ENCODE measurements at places on chromosomes 2 and 18. TPM values are rescaled to one million over a fixed set of nuclear protein-coding genes. Genes with fewer than 3 reads are reported as not detected.

Gene RAB17
- not detected for total RNA-seq

Gene AFG3L2
- total RNA-seq, result 33.1 TPM

Gene PLGLB1
- total RNA-seq, result 17.8 TPM

Gene NEU2
- total RNA-seq, result not detected

Gene TOGARAM2
- total RNA-seq, result 2.7 TPM

GRCh38 chr2:118032169-118033013 lies 18.5 kb upstream of the CCDC93 start:
- H3K27ac ChIP-seq, result no peak overlapping the region
- peak; percentile 32 for DNase-seq
- H3K36me3 ChIP-seq, result no peaks in the 10 kb centered on the region
- no peak overlapping the region for H3K4me3 ChIP-seq
- H3K4me1 ChIP-seq, result no peaks in the 10 kb centered on the region
- H3K27me3 ChIP-seq, result peaks cover 9% of the 10 kb centered on the region

DNA sequence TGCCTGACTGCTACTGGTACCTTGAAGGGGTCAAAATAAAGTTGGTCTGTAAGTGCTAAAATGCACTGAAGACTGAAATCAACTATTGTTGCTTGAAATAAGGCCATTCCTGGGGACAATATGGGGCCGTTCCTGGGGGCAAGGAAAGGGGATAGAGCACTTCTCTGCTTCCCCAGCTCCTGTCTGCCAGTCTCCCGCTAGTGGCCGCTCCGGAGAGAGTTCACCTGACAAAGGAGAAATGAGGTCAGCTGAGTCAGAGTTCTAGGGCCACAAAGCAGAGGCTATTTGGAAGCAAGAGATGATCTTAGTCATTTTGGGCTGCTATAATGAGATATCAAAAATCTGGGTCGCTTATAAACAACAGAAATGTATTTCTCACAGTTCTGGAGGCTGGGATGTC lies 345.9 kb downstream of the TSN start:
- H3K27me3 ChIP-seq, result no peaks in the 10 kb centered on the region
- no peaks in the 10 kb centered on the region for H3K4me1 ChIP-seq
- no peak overlapping the region for H3K4me3 ChIP-seq
- no peaks in the 10 kb centered on the region for H3K36me3 ChIP-seq
- no peak for DNase-seq
- H3K27ac ChIP-seq, result no peak overlapping the region

DNA sequence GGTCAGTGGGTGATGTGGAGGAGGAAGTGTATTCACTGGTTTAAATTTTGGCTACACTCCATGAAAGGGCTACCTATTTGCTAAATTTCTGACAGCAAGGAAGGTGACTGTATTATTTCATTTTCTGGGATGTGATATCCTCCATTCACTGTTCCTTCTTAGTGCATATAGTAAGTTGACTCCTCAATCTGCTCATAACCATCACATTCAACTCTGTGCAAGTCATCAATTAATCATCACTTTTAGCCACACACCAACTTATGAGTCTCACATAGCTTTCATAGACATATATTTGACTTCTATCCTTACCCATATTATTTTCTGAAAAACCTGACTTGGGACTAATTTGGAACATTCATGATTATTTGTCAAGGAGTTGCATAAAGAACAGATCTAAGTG lies 16.9 kb downstream of the KLHL41 start:
- H3K27ac ChIP-seq, result no peak overlapping the region
- H3K4me3 ChIP-seq, result no peak overlapping the region
- H3K4me1 ChIP-seq, result no peaks in the 10 kb centered on the region

- H3K27me3 ChIP-seq, result no peaks in the 10 kb centered on the region
- peaks cover 49% of the 10 kb centered on the region for H3K36me3 ChIP-seq
- H3K27ac ChIP-seq, result peak overlapping the region; percentile 54
- H3K4me3 ChIP-seq, result no peak overlapping the region
- DNase-seq, result peak; percentile 66
Observed at GRCh38 chr2:37243435-37243834, 12.0 kb downstream of the NDUFAF7 start.

DNA sequence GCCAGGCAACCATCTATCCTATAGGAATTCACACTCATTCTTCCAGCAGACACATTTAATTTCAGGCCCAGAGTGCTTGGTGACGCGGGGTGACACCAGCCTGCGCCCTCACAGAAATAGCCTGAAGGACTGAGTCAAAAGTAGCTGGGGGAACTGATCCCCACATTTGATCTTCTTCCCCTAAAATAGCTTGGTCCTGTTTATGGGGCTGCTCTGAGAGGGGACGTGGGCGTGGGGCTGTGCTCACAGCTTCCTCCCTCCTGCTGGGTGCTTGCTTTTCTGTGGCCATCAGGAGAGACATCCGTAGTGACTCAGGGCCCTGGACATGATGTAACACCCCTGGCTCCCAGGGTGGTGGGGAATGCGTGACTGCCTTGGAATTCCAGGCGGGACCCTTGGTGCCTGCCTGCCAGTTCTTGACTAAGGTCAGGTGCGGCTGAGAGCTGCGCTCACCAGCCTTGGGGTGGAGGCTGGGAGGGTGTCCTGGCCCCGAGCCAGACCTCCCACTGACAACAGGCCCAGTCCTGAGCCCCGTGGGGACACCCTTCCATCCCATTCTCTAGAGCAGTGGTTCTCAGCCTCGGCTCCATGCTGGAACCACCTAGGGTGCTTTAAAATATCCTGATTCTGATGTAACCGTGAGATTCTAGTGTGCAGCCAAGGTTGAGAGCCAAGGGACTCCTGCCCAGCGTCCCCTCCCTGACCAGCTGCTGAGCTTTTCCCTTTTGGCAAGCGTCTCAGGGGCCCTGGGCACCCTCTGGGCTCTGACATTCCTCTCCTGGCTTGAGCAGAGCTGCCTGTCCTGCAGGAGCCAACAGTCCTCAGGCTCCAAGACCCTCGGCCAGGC lies 47.4 kb upstream of the SMAD7 start:
- H3K36me3 ChIP-seq, result no peaks in the 10 kb centered on the region
- H3K4me3 ChIP-seq, result no peak overlapping the region

- H3K4me3 ChIP-seq, result no peak within 1 kb of the TSS
- no peaks in the 10 kb centered on the region for H3K36me3 ChIP-seq
- no peaks in the 10 kb centered on the region for H3K4me1 ChIP-seq
- no peak within 1 kb of the TSS for H3K27ac ChIP-seq
- H3K27me3 ChIP-seq, result peaks cover 7% of the 10 kb centered on the region
- no peak for DNase-seq
Observed at GRCh38 chr2:17540093-17540812, at the start of gene VSNL1. TSS of gene VSNL1 (plus strand) at chr2:17540696. CDS start at chr2:17592075, 51,379 bp downstream.

DNA sequence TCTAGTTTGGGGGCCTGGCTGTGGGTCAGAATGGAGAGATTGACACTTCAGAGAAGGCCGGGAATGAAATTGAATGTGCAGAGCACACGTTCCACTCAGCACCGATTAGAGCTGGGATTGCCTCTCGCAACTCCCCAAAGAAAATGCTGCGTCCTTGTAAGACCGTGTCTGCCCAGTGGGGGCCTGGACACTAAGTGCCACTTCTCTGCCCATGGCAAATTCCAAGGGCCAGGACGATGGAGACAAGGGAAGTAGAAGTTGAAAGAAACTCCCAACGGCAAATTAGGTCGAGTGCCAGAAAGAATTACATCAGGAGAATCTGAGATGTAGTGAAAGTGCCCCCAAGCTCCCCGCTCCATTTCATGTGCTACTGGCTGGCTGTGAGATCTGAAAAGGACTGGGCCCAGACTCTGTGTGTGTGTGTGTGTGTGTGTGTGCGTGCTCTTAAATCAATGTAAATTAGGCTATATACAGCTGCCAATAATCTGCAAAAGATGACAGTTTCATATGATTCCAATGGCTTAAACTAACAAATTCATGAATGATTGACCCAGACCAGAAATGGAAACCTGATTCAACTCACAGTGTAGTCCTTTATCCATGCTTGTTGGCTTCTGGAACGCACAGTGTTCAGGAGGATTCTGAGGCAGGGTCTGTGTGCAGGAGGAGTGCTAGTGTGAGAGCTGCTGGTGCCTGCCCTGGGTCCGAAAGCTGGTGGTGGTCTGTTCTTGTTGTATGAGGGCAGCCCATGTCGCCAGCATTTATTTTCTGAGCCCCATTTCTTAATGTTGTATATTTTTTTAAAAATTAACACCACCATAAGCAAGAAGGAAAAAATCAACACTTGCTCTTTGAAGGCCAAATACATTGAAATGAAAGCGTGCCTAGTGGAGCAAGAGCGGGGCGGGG lies 234.3 kb downstream of the AGAP1 start:
- H3K4me3 ChIP-seq, result no peak overlapping the region
- no peaks in the 10 kb centered on the region for H3K36me3 ChIP-seq
- H3K27ac ChIP-seq, result no peak overlapping the region
- no peaks in the 10 kb centered on the region for H3K4me1 ChIP-seq

DNA sequence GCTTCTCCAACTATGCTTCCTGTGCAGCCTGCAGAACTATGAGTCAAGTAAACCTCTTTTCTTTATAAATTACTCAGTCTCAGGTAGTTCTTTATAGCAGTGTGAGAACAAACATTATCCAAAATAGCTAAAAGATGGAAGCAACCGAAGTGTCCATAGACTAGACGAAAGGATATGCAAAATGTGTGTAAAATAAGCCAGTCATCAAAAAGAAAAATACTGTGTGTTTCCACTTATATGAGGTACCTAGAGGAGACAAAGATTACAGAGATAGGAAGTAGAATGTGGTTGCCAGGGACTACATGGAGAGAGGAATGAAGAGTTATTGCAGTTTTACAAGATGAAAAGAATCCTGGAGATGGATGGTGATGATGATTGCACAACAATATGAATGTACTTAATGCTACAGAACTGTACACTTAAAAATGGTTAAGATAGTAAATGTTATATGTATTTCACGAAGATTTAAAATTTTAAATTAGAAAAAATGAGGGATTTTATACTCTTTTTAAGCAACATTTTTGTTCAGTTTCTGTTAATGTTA lies 99.3 kb upstream of the FN1 start:
- no peak for DNase-seq
- no peaks in the 10 kb centered on the region for H3K36me3 ChIP-seq
- H3K27me3 ChIP-seq, result no peaks in the 10 kb centered on the region

GRCh38 chr18:71784777-71785176 lies 759.4 kb downstream of the CBLN2 start:
- no peaks in the 10 kb centered on the region for H3K4me1 ChIP-seq
- H3K27me3 ChIP-seq, result no peaks in the 10 kb centered on the region
- no peak overlapping the region for H3K4me3 ChIP-seq
- H3K27ac ChIP-seq, result no peak overlapping the region
- DNase-seq, result no peak

GRCh38 chr2:44135771-44136170 lies 32.9 kb upstream of the PPM1B start:
- no peak for DNase-seq
- H3K4me1 ChIP-seq, result peaks cover 3% of the 10 kb centered on the region
- no peaks in the 10 kb centered on the region for H3K36me3 ChIP-seq
- H3K4me3 ChIP-seq, result no peak overlapping the region

- H3K4me3 ChIP-seq, result no peak overlapping the region
- no peaks in the 10 kb centered on the region for H3K27me3 ChIP-seq
- peaks cover 48% of the 10 kb centered on the region for H3K4me1 ChIP-seq
- no peak for DNase-seq
- peak overlapping the region; percentile 42 for H3K27ac ChIP-seq
- H3K36me3 ChIP-seq, result peaks cover 4% of the 10 kb centered on the region
Observed at GRCh38 chr2:46985512-46985911, 69.9 kb upstream of the MCFD2 start.

DNA sequence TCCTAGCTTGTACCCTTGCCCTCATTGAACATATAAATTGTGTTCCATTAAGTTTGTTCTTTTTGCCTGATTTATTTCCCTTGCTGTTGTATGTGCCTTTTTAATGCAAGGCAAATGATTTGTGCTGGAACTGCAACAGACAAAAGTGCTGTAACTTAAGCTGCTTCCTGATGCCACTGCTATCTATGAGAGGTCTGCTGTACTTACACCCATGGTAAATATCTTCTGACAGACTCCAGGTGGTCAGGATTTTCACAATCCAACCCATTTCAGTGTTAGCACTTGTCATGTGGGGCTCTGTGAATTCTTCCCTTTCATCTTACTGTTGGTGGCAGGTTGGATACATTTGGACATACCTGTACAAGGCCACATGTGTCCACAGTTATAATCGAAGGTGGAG lies 63.5 kb downstream of the ARHGAP15 start:
- no peaks in the 10 kb centered on the region for H3K27me3 ChIP-seq
- H3K27ac ChIP-seq, result no peak overlapping the region
- H3K4me3 ChIP-seq, result no peak overlapping the region

- H3K27ac ChIP-seq, result no peak overlapping the region
- peaks cover 5% of the 10 kb centered on the region for H3K4me1 ChIP-seq
- no peaks in the 10 kb centered on the region for H3K36me3 ChIP-seq
- no peak for DNase-seq
Observed at GRCh38 chr2:9140645-9141044, 66.0 kb upstream of the ASAP2 start.

GRCh38 chr18:58831606-58832005 lies 33.1 kb upstream of the ZNF532 start:
- no peak for DNase-seq
- no peak overlapping the region for H3K27ac ChIP-seq
- H3K36me3 ChIP-seq, result no peaks in the 10 kb centered on the region
- no peak overlapping the region for H3K4me3 ChIP-seq
- no peaks in the 10 kb centered on the region for H3K4me1 ChIP-seq

DNA sequence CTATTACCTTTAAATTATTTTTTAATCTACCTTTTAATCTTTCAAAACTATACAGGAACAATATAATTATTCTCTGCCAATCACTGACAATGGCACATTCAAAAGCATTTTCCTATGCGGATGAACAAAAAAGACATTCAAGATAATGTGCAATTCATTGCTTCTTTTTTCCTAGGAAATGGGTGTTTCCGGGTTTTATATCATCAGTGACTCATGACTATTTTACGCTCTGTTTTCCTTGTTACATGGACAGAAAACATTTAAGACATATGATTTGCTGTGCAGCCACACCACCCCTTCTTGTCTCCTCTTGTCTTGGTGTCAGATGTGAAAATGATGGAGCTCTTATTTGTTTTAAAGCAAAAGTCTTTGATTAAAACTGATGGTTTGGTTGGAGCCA lies 184.7 kb upstream of the LINC00305 start:
- no peak overlapping the region for H3K4me3 ChIP-seq
- no peaks in the 10 kb centered on the region for H3K4me1 ChIP-seq
- H3K36me3 ChIP-seq, result no peaks in the 10 kb centered on the region
- H3K27ac ChIP-seq, result no peak overlapping the region
- H3K27me3 ChIP-seq, result no peaks in the 10 kb centered on the region

DNA sequence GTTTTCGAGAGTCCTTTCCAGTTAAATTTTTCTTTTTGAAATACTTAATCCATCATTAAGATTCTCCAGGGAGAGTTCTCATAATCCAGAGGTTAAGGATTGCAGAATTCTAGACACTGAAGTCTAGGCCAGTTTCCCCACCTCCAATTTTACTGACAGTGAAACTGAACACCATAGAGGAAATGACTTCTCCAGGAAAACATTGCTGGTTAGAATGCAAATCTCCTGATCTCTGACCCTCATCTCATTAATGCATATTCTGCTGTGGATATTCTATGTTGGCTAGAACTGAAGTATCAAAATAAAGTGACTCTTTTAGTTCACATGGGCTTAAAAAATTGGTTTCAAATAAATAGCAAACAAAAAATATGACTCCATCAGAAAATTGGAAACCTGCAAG lies 105.8 kb upstream of the UGP2 start:
- H3K36me3 ChIP-seq, result no peaks in the 10 kb centered on the region
- DNase-seq, result no peak
- no peaks in the 10 kb centered on the region for H3K27me3 ChIP-seq
- H3K4me1 ChIP-seq, result no peaks in the 10 kb centered on the region

GRCh38 chr18:45137087-45137419 lies 456.4 kb downstream of the SETBP1 start:
- no peaks in the 10 kb centered on the region for H3K36me3 ChIP-seq
- H3K4me3 ChIP-seq, result no peak overlapping the region
- H3K27me3 ChIP-seq, result no peaks in the 10 kb centered on the region
- H3K4me1 ChIP-seq, result no peaks in the 10 kb centered on the region
- no peak for DNase-seq

All from CD4-positive, alpha-beta memory T cell (primary cell).